ENCODE measurements at places on chromosomes 6 and 20.
A peak's percentile ranks its signal among the peaks of the same experiment; 100 is the strongest.

DNA sequence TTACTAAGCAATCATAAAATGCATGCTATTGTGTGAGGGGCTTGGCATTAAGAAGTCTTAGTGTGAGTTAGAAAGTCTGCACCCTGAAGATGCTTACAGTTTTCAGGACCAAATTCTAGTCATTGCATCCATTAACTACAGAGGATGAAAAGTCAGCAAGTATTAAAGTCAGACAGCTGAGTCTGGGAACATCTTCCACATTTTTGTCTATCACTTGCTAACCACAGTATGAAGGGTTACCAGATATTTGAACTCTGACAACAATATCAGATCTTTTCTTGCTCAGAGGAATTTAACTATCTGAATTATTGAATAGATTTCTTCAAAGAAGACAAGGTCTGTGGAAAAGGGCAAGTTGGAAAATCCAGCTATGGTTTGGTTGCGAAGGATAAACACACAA lies 264.4 kb downstream of the BTBD9 start:
- no peak for DNase-seq

- no peak for DNase-seq
Observed at GRCh38 chr6:10961837-10962236, 75.0 kb downstream of the SYCP2L start.

DNA sequence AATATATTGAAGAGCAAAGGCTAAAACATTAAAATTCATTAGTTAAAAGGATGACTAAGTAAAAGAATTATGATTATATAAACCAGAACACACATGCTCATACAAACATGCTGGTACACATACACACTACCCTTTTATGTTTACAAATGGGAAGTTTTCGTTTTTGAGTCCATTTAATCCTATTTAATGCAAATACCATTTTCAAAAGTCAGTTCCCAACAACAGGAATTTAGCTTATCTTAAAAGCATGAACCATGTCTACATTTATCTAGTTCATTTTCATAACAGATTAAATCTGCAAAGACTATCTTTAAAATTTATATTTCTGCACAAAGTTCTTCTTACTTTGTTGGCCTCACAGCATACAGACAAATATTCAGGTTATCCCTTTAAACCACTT lies 42.5 kb downstream of the MAN1A1 start:
- DNase-seq: no peak

- no peak for DNase-seq
Observed at GRCh38 chr6:45422503-45423110, 44.9 kb upstream of the SUPT3H start.

DNA sequence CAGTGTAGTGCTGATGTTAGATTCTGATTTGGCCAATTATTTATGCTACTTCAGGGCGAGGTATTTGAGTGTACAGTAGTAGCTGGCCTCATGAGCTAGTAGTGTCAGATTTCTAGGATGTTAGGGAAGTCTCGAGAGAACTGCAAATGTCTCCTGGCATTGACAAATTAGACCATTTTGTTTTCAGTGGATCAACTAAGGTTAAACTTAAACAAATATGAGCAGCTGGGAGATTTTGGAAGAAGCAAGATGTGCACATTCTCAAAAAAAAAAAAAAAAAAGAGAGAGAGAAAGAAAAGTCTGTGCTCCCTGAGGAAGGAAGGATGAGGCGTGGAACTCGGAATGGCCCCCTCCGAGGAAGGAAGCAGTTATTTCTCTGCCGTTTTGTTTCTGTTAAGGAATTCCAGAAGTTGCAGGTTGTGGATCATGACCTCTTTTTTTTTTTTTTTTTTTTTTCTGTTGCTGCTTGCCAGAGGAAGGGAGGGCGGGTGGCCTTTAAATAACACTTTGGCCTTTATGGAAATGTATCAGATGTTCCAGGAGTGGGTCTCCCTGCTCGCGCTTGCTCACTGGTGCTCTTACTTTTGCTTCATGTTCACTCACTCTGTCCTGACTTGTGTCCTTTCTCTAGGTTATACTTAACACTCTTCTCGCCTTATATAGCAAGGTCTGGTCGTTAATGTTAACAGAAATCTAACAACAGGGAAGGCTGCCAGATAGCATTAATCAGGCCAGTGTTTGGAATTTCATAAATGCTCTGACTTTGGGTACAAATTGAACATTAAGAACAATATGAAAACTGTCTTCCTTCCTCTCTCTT lies 124.4 kb downstream of the TCP11 start:
- no peak for DNase-seq

DNA sequence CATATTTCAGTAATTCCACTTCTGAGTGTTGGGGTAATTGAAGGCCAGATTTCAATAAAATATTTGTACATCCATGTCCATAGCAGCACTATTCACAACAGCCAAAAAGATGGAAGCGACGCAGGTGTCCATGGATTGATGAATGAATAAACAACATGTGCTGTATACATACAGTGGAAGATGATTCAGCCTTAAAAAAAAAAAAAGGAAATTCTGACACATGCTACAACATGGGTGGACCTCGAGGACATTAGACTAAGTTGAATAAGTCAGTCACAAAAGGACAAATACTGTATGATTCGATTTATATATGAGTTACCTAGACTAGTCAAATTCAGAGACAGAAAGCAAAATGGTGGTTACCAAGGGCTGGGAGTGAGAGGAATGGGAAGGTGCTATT lies 57.2 kb downstream of the TRAM2 start:
- no peak for DNase-seq

DNA sequence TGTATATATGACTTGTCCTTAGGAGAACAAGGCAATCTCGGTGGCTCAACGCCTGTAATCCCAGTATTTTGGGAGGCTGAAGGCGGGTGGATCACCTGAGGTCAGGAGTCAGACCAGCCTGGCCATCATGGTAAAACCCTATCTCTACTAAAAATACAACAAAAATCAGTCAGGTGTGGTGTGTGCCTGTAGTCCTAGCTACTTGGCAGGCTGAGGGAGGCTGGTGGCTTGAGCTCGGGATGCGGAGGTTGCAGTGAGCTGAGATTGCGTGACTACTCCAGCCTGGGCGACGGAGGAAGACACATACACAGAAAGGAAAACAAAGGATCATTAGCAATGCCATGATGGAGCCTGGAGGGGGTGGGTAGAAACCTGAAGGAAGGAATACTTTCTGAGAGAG lies 166.6 kb upstream of the RREB1 start:
- no peak for DNase-seq

DNA sequence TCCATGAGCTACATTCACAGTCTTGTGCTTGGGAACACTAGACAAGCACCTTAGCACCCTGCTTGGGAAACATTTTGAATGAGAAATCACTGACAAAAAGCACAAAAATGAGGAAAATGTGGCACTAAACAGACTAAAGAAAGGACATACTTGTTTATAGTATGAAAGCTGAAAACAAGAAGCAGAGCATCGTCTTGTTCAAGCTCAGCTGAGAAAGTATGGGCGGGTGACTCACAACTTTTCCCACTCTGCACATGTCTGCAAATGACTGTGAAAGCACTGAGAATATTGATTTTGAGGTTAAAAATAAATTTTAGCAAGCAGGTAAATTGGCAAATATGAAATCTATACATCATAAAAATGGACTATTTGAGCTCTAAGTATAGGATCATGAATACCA lies 725.3 kb downstream of the COL12A1 start:
- no peak for DNase-seq

DNA sequence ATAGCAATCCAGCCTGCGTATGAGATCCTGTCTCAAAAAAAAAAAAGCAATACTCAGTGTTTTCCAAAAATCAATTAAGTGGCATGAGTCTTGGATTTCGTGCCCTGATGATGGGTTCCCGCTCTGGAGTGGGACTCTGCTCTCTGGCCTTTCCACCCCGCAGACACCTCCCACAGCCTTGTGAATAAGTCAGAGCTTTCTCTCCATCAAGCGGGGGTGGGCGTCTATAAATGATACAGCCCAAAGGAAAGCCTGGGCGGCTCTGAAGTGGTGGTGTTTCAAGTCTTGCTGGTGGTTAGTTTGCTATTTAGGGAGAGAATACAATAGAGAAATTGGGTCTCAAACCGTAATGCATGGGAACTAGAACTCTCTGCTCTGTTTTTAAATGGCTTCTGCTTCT lies 52.5 kb upstream of the TAGAP start:
- no peak for DNase-seq

DNA sequence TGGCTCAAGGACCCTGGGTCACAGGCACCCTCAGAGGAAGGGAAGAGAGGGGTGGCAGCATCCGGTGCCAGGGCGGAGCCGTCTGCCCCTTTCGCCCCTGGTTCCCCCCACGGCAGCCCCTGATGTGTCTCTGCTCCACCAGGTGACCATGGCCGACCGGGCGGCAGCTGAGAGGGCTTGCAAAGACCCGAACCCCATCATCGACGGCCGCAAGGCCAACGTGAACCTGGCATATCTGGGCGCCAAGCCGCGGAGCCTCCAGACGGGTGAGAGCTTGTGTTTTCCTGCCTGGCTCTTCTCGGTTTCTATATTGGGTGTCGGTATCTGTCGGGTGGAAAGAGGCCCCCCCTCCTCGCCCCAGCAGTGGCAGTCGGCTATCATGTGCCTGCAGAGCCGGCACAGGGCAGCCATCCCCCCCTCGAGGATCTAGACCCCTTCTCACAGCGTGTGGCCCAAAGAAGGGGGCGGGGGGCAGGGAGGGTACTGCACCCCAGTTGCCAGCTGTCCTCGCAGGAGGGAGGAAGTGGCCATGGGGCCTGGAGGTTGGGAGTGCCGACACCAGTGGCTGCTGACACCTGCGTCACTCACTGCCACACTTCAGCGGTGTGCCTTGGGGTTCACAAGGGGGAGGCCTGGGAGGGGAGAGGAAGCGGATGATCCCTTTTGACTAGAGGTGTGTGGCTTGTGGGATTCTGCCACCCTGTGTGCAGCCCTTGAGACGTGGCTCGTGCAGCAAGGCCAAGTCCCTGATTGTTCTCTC lies 1.5 kb downstream of the RBM38 start:
- no peak for DNase-seq

DNA sequence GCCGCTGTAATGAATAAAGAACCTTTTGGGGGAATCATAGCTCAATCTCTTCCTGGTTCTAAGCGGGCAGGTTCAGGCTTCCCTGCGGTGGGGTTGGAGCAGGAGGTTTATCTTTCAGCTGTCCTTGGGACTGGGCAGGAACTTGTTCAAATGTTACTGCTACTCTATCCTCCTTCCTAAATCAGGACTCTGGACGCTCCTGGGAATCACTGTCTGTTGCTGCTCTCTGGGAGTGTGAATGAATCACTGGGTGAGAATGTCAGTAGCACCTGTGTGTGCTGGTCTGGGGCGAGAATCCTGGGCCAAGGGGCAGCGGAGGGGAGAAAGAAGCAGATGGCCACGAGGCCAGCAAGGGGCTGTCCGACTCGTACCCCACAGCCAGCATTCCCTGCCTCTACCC lies 65.4 kb upstream of the ZNFX1 start:
- DNase-seq: no peak

DNA sequence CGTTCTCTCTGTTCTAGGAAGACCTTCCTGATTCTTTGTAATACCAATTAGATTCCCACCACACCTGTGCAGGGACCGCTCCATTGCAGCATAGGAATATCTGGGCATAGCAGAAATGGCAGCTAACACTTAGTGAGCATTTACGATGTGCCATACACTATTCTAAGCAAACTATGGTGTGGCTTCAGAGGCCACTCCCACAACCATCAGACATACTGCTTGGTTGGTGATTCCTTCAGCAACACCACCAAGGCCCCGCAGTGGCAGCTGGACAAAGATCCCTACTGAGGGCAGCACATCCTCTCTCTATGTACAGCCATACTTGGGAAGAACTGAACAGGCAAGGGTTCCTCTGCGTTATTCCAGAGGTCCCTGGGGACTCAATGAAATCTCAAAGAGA lies 6.2 kb downstream of the KCNK5 start:
- no peak for DNase-seq

- DNase-seq: no peak
Observed at GRCh38 chr6:68527691-68528090, 107.4 kb upstream of the ADGRB3 start.

GRCh38 chr20:57450419-57450818 lies 59.2 kb downstream of the RBM38 start:
- DNase-seq: peak; percentile 41

DNA sequence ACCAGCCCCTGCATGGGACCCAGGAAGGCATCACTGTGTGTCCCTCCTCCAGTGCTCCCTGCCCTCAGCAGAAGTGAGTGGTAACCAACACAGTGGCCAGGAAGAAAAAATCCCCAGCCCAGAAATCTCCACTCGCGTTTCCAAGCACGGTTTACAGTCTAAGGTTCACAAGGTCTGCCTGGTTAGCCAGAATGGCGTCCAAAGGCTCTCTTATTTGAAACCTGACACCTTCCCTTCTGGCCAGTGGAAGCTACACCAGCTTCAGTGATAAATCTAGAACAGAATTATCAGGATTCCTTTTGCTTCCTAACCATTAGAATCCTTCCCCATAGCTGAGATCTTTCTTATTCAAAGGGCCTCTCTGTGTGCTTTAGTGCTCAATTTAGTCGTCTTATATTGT lies 9.2 kb downstream of the LY86 start:
- no peak for DNase-seq

GRCh38 chr6:52106994-52107393 lies 19.6 kb upstream of the PKHD1 start:
- DNase-seq: no peak

DNA sequence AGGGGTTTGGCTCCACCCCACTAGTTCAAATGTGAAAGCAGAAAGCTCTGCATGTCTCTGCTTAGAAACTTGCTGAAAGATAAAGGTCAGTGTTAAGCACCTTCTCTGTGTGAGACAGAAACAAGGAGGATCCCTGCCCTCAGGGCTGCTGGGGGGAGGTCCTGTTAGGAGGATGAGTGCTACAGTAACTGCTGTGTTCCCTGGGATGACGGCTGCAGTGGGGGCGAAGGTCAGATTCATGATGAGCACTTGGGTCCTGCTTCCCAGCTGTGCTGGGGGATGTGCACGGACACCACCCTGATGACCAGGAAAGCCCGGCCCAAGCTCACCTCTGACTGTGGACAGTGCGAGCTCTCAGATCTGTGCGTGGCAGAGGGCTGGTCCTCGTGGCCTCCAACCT lies 252.6 kb downstream of the DLL1 start:
- DNase-seq: no peak

DNA sequence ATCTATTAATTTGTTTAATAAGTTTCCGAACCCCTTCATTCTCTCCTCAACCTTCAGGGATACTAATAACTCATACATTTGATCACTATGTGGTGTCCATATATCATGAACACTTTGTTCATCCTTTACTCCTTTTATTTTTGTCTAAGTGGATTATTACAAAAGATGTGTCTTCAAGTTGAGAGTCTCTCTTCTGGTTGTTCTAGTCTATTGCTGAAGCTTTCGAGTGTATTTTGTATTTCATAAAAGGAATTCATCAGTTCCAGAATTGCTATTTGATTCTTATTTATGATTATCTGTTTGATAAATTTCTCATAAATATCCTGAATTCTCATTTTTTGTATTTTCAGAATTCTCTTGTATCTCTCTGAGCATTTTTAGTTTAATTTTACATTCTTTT lies 96.5 kb upstream of the RUNX2 start:
- DNase-seq: no peak

DNA sequence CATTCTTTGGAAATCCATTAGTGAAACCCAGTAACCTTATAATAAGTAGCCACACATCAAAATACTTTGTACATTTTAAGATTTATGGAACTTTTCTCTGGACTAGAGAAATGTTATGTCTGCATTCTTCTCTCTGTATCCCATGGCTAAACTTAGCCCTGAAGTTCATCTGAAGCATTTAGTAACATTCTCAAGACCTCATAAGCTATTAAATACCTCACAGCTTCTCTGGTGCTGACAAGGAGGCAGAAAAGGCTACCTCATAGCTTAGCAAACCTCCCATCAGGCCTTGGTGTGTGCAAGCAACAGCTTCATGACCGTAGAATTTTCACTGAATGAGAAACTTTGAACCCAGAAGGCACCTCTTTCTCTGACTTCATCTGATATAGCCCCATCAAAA lies 38.9 kb upstream of the HDGFL1 start:
- no peak for DNase-seq

All from SIG-M5 (cell line).